Esophagus muscularis mucosa (tissue), 4 donors: ENCODE measurements at places on chromosomes 4 and X. TPM values are rescaled to one million over a fixed set of nuclear protein-coding genes. Genes with fewer than 3 reads are reported as not detected.

- DNase-seq, result no peak
- H3K4me1 ChIP-seq, result peaks cover 2% of the 10 kb centered on the region
- no peak overlapping the region for H3K27ac ChIP-seq
- H3K36me3 ChIP-seq, result no peaks in the 10 kb centered on the region
- no peak overlapping the region for H3K4me3 ChIP-seq
Measured at GRCh38 chr4:89301902-89302301, 5.7 kb downstream of the GPRIN3 start.

- no peak overlapping the region for H3K4me3 ChIP-seq
- no peaks in the 10 kb centered on the region for H3K4me1 ChIP-seq
- no peaks in the 10 kb centered on the region for H3K36me3 ChIP-seq
Measured at GRCh38 chrX:134526399-134526798, 66.4 kb downstream of the HPRT1 start.

DNA sequence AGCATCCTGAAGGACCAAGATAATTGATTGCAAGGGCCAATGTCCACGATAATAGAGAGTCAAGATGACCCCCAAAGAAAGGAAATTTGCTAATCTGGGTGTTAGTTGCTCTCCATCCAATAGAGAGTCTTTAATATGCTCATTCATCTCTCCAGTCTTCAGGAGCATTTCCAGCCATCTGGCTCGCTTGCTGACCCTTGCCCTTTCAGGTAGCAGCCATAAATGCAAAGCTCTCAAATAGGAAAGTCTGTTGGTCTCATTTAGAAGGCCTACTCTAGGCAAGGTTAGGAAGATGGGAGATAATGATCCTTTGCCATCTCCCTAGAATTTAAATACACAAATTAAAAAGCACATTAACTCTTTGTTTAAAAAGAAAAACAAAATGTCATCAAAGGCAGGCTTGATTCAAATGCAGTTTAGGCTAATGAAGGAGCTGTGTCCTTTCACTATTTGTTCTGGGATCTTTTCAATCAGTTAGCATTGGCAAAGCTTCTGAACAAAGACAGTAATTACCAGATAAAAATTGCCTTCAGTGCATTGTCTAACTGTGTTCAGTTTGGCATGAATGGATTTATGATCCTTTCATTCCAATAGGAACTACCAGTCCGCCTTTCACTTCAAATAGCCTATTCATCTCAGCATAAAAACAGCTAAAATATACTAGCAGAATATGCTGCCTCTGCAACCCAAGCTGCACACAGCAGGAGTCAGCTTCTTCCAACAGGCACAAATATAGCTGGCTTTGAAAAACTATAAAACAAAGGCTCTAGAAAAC, 49.6 kb upstream of the ATXN3L start:
- no peak overlapping the region for H3K27ac ChIP-seq
- no peak for DNase-seq
- peaks cover 13% of the 10 kb centered on the region for H3K4me1 ChIP-seq
- no peaks in the 10 kb centered on the region for H3K27me3 ChIP-seq

- no peaks in the 10 kb centered on the region for H3K4me1 ChIP-seq
- H3K4me3 ChIP-seq, result no peak overlapping the region
Measured at GRCh38 chr4:164802301-164802901, 48.5 kb downstream of the SMIM31 start.

DNA sequence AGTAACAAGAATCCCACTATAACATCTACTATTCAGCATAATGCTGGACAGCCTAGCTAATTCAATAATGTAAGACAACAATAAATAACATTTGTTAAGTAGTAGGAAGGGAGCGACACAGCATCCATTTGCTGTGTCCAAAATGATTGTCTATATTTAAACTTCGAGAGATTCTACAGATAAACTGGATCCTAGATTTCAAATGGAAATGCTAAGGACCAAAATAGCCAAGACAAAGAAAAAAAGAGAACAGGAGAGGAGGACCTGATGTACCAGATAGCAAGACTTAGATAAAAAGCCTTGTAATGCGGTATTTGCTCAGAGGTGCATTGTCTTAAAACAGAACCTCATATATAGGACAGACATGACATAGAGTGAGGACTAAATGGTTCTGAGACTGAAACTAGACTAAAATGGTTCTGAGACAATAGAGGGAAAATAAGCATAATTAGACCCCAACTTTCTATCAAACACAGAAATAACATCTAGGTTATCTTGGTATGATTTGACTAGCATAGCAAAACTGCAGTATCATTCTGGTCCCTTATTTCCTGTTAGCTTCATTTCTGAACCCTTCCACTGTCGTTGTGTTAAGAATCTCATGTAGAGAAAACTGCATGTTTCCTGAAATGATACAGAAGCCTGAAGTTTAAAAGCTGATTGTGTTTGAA, 3.8 kb downstream of the HPGDS start:
- no peaks in the 10 kb centered on the region for H3K27me3 ChIP-seq
- H3K36me3 ChIP-seq, result no peaks in the 10 kb centered on the region
- DNase-seq, result no peak
- H3K4me1 ChIP-seq, result peaks cover 5% of the 10 kb centered on the region

DNA sequence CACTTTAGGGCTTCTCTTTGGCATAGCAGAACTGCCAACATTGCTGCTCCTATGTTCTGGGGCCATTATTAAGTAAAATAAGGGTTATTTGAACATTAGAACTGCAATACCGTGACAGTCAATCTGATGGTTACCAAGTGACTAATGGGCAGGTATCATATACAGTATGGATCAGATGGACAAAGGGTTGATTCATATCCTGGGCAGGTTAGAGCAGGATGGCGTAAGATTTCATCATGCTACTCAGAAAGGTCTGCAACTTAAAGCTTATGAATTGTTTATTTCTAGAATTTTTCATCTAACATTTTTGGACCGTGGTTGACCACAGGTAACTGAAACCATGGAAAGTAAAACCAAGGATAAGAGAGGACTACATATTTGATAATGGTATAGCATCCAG, 40.9 kb downstream of the BRCC3 start:
- H3K4me3 ChIP-seq, result no peak overlapping the region
- no peaks in the 10 kb centered on the region for H3K27me3 ChIP-seq
- H3K4me1 ChIP-seq, result no peaks in the 10 kb centered on the region
- H3K27ac ChIP-seq, result no peak overlapping the region
- DNase-seq, result no peak
- peaks cover 6% of the 10 kb centered on the region for H3K36me3 ChIP-seq

- peaks cover 74% of the 10 kb centered on the region for H3K27me3 ChIP-seq
- peaks cover 29% of the 10 kb centered on the region for H3K4me1 ChIP-seq
- peak overlapping the region; percentile 56 for H3K4me3 ChIP-seq
- no peak for DNase-seq
- no peaks in the 10 kb centered on the region for H3K36me3 ChIP-seq
Measured at GRCh38 chrX:137427816-137428215, 138.1 kb upstream of the ZIC3 start.

DNA sequence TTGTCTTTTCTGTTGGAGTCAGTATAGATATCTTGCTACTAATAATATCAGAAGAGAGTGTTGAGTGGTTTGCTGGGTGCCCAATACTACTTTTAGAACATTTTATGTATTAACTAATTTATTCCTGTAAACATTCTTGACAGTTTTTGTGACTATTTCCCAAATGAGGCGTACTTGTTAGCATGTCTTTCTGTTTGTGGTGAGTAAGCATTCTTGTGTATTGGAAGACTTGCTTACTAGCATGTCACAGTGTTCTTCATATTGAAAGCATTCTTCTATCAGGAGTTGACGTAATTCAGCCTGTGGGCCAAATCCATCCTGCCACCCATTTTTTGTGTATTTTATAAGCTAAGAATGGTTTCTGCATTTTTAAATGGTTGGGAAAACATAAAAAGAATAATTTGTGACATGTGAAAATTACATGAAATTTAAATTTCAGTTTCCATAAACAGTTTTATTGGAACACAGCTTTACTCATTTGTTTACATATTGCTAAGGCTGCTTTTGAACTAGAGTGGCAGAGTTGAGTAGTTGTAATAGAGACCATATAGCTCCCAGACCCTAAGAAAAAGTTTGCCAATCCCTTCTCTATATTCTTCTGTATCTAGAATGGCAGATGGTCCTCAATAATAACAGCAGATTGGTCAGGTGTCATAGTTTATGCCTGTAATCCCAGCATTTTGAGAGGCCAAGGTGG, 20.4 kb downstream of the REPS2 start:
- no peaks in the 10 kb centered on the region for H3K36me3 ChIP-seq
- H3K4me3 ChIP-seq, result no peak overlapping the region
- no peak for DNase-seq
- peaks cover 4% of the 10 kb centered on the region for H3K4me1 ChIP-seq
- H3K27ac ChIP-seq, result no peak overlapping the region

DNA sequence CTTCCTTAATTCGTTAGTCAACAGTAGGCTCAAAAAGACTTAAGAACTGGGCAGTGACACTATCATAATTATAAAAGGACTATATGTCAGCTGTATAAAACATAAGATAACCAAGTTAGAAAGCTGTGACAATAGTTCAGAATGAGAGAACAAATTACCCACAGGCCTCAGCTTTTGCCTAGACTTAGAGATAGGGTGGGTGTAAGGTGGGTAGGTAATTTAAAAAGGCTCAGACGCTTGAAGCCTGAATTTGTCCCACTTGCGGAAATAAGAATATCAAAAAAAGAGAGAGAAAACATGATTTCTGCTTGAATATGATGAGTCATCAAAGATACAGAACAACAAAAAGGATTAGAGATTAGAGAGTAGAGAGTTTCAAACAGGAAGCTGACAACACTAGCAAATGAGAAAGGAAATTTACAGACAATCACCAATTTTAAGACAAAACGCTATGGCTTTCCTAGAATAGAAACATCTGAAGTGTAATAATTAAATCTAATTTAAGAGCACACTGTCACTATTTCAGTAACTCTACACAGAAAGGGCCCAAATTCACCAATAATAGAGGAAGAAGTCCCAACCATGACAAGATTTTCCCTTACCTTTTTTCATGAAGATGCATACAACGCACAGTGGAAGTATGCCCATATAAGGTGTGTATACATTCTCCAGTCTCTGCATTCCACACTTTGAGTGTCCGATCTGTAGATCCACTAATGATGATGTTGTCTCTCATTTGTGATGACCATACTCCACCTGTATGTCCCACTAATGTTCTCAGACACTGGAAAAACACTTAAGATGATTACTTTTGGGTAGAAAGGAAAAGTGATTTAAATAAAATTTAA, 208.1 kb downstream of the FBXW7 start:
- peaks cover 13% of the 10 kb centered on the region for H3K36me3 ChIP-seq
- DNase-seq, result no peak
- H3K4me1 ChIP-seq, result no peaks in the 10 kb centered on the region
- no peaks in the 10 kb centered on the region for H3K27me3 ChIP-seq
- H3K4me3 ChIP-seq, result no peak overlapping the region

- DNase-seq, result no peak
- H3K4me1 ChIP-seq, result peaks cover 25% of the 10 kb centered on the region
- H3K4me3 ChIP-seq, result no peak overlapping the region
- peak overlapping the region; percentile 51 for H3K27ac ChIP-seq
- no peaks in the 10 kb centered on the region for H3K36me3 ChIP-seq
Measured at GRCh38 chrX:130084631-130085237, 25.6 kb downstream of the ELF4 start.

- H3K27me3 ChIP-seq, result no peaks in the 10 kb centered on the region
- no peaks in the 10 kb centered on the region for H3K4me1 ChIP-seq
- H3K27ac ChIP-seq, result no peak overlapping the region
- H3K4me3 ChIP-seq, result no peak overlapping the region
- no peak for DNase-seq
Measured at GRCh38 chr4:117800636-117801035, 233.7 kb upstream of the NDST3 start.

ZDHHC15 gene
- 3.4 TPM for total RNA-seq

ERAS gene
- not detected for total RNA-seq

SPANXD gene
- total RNA-seq, result not detected
